Activated T-cell treated with anti-CD3 and anti-CD28 coated beads, Interleukin-2, amount 50 U/mL, for 4 hours (primary cell): ENCODE measurements at places on chromosomes 2 and 18. TPM values are rescaled to one million over a fixed set of nuclear protein-coding genes. Genes with fewer than 3 reads are reported as not detected.

The FSIP2 gene
- not detected for total RNA-seq

The MC4R gene
- total RNA-seq = not detected

The SEC11C gene
- total RNA-seq = 152 TPM

The CBLN2 gene
- total RNA-seq = not detected

The TEX44 gene
- not detected for total RNA-seq

The KIF5C gene
- 4.2 TPM for total RNA-seq

The TBR1 gene
- not detected for total RNA-seq

The VSNL1 gene
- not detected for total RNA-seq

The GNLY gene
- 4.3 TPM for total RNA-seq

The RAX gene
- total RNA-seq = not detected

The SERPINB4 gene
- not detected for total RNA-seq

The OR6B2 gene
- total RNA-seq = not detected

The DSC3 gene
- not detected for total RNA-seq

The CCL20 gene
- total RNA-seq = 105 TPM

The ACMSD gene
- not detected for total RNA-seq
